ENCODE measurements at places on chromosomes 4 and X.

DNA sequence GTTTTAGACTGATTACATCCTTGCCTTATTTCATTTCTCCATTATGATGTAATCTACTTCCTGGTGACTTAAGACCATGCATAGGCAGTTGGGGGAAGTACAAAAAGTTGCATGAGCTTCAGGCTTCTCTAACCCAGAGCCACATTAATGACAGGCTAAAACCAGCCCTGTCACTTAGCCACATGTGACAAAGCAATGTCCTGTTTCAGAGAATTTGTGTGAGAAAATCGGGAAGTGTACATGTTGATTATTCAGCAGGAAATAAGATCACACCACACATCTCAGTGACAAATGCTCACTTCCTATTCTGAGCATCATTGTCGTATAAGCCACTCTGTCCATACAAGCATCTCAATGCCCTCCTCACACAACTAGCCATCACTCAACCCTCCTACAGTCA is 98.5 kb upstream of the MAGEB16 start:
- DNase-seq, result no peak

GRCh38 chrX:150334981-150335380 is 28.1 kb upstream of the MAMLD1 start:
- no peak for DNase-seq

DNA sequence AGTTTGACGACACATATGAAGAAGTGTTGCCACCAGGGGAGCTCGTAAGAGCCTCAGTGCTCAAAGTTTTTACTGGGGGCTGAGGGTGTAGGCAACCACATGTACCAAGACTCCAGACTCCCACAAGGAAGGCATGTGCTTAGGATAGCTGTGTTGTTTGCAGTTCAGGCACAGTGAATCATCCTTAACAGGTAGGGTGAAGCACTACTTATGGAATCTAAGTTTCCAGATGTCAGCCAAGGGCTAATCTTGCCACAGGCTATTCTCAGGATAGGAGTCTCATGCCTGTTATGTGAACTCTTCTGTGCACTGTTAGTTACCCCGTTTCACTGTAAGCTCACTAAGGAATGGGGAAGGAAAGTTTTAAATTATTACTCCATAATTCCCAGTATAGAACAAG is 202.6 kb downstream of the TMA16 start:
- DNase-seq, result no peak

- no peak for DNase-seq
Measured at GRCh38 chr4:112279025-112279881, 6.5 kb downstream of the TIFA start.

DNA sequence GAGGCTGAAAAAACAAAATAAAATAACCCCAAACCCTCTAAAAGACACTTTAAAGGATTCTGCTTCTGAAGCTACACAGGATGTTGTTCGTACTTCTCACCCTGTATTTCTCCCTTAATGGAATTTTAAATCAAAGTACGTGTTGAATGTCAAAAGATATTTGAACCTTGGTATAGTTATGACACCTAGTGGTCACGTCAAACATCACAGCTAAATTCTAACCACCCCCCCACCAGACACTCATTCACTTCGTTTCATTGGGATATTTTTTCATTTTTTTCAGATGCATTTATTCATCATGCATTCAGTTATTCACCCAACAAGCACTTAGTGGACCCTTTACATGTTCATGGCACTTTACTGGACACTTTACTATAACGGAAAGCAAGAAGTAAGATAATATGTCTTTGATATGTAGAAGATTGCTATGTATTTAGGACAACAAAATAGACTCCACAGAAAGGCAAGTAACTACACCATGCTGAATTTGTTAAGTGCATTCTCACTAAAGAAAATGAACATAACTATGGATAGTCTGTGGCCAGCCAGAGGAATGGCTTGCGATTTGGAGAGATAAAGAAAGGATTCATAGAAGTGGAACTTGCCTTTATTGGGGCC is 62.5 kb upstream of the GPR174 start:
- peak; percentile 26 for DNase-seq

DNA sequence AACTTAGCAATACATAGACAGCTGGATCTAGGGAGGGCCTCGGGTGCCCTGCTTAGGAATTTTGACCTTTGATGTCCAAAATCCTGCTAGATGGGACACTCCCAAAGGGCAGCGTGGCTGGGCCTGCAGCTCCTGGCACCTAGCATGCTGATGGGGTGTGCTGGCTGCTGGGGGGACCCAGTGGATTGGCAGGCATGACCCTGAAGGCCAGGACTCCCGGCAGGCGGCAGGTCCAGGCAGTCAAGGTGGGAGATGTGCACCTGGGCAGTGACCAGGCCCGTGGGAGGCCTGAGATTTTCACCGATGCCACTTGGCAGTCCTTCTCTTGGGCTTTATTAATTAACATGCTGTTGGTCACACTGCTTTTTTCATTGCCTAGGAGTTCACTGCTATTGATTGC is 84.3 kb downstream of the PSAPL1 start:
- no peak for DNase-seq

- no peak for DNase-seq
Measured at GRCh38 chr4:37139987-37140386, 104.6 kb upstream of the NWD2 start.

- DNase-seq, result no peak
Measured at GRCh38 chr4:103645991-103646390, 73.8 kb downstream of the TACR3 start.

- no peak for DNase-seq
Measured at GRCh38 chr4:66946761-66947160, 598.5 kb downstream of the CENPC start.

DNA sequence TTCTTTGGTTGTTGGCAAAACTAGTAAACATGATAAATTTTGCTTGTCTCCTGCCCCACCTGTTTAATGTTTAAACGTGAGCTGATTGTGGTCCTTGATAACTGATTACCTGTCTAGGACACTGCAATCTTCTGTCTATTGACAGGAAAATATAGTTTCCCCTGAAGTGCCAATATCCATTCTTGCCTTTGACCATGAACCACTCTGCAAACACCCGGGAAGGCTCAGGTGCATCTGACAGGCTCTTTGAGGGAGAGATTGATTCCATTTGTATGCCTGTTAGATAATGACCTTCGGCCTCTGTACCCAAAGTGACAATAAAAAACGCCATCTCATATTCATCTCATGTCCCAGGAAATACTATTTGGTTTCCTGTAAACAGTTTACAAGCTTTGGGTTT is 453.0 kb downstream of the CENPC start:
- DNase-seq, result no peak

- no peak for DNase-seq
Measured at GRCh38 chr4:139450586-139450985, 3.3 kb upstream of the RAB33B start.

DNA sequence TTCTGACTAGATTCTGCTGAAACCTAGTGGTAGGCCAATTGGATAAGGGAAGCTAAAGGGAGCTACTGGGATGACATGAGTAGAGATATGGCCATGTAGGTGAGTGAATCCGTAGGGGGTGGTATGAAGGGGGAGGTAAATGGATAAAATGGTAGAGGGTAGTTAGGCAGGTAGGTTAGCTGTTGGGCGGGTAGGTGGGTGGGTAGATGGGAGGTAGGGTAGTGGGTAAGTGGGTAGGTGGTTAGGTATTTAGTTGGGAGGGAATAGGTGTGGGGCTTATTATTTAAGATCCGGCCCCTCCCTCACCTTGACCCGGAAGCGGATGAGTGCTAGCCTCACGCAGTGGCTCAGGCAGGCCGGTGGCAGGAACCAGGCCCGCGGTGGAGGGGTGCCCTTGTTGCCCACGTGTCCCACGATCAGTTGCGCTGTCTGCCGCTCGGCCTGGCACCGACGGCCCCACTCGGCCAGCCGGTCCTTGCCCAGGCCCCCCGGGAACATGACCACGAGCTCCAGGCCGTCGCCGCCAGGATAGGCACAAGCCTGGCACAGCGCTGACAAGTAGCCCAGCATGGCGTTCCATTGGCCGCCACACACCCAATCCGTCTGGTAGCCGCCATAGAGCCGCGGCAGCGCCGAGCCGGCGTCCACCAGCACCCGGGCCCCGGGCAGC is 725 bp downstream of the FAM120C start:
- peak; percentile 77 for DNase-seq

DNA sequence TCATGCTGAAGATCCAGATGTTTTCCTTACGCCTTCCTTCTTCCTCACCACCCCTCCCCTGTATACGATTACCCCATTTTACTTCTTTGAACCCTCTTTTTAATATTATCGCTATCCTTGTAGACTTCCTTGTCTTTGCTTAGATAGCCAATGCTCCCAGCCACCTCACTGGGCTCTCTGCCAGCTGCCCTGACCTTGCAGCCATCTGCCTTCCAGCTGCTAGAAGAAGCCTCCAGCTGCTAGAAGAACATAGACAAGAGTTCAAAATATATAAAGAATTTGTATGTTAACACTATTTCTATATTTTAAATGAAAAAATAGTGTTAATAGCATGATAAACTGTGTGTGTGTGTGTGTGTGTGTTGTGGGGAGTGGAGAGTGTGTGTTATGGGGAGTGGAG is 374.7 kb downstream of the ANKRD50 start:
- no peak for DNase-seq

DNA sequence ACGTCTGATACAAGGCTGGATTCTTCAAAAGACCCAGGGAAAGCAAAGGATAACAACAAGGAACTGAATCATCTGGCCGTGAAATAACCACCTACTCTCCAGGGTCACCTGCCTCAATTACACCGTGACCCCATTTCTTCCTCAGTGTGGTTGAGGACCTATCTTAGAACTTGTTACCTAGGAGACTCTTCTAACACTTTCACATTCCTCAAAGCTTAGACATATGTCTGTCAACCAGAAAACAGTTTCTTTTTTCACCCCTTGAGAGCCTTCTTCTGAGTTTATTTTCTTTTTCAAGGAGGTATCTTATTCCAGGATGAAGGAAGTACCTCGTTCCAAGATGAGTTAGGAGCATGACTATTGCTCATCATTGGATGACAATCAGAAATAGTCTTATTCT is 337.8 kb downstream of the ARHGAP24 start:
- DNase-seq, result no peak

- no peak for DNase-seq
Measured at GRCh38 chr4:186348433-186348832, 82.4 kb downstream of the F11 start.

- no peak for DNase-seq
Measured at GRCh38 chrX:69096963-69097362, 68.3 kb downstream of the PJA1 start.

GRCh38 chrX:39162322-39162735 is 361.1 kb downstream of the MID1IP1 start:
- peak; percentile 66 for DNase-seq

Data from activated T-cell treated with anti-CD3 and anti-CD28 coated beads, Interleukin-2, amount 50 U/mL, for 48 hours (primary cell).